Activated CD8-positive, alpha-beta memory T cell treated with anti-CD3 and anti-CD28 coated beads, Interleukin-2, amount 50 U/mL, for 4 hours (primary cell): ENCODE measurements at places on chromosomes 1 and 21.

DNA sequence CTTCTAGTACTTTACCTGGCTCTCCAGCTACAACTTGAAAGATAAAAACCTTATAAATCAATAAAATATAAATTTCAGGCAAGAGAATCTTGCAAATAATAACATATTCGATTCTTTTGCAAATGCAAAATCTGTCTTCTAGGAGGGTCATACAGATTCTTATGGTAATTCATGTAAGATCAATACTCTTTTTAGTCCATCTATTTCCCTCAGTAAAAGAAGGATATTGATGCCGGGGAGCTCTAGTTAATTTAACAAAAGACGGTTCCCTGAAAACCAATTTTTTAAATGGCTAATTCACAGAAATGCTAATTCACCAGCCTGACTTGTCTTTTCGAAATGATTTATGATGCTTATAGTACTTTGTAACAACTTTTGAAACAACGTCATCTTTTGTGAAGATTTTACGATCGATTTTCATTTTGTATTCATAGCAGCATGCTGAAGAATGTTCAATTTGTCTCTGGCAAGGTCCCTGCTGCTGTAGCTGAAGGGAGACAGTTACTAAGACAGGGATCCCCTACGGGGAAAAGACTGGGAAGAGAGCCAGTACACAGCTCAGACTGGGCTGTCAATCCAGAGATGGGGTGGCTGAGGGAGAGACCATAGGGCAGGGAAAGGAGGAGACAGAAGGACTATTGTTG, 90.6 kb upstream of the SPAG17 start:
- DNase-seq = no peak

GRCh38 chr1:14511796-14512585, 86.5 kb upstream of the KAZN start:
- no peak for DNase-seq

- no peak for DNase-seq
Measured at GRCh38 chr1:23449958-23450357, 25.4 kb upstream of the TCEA3 start.

GRCh38 chr1:3578906-3579305, 32.4 kb downstream of the MEGF6 start:
- no peak for DNase-seq

DNA sequence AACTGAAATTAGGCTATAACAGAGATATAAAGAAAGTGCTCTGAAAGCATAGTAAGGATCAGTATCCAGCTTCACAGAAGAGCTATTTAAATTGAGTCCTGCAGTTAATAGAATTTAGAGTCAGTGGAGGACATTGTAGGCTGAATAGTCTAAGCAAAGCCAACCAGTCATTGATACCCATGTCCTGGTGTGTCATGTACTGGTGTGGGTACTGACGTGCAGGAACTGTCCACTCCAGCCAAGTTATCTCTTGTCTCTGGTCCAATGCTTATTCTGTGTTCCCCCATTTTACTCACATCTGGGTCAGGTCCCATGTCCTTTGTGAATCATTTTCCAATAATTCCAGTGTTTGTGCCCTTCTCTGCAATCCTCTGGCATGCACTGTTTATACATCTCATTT, 90.0 kb downstream of the MACF1 start:
- no peak for DNase-seq

GRCh38 chr1:155226910-155227260, 18.4 kb downstream of the MTX1 start:
- no peak for DNase-seq

DNA sequence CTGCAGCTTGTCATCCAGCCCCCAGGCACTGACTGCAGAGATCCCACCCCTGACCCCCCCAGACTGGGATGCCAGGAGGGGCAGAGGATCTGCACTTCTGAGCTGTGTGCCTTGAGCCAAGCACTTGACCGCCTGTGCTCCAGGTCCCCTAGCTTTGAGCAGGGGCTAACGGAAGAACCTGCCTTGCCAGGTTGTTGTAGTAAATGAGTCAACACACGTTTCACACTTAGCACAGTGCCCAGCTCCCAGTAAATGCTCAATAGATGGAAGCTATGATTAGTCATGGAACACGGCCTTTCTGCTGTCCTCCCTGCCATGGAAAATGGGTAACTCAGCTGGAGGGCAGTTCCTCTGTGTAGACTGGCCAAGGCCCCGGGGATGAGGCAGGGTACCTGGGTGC, 24.1 kb downstream of the IFFO2 start:
- no peak for DNase-seq

GRCh38 chr1:30765556-30766434, 8.2 kb upstream of the LAPTM5 start:
- peak; percentile 41 for DNase-seq

DNA sequence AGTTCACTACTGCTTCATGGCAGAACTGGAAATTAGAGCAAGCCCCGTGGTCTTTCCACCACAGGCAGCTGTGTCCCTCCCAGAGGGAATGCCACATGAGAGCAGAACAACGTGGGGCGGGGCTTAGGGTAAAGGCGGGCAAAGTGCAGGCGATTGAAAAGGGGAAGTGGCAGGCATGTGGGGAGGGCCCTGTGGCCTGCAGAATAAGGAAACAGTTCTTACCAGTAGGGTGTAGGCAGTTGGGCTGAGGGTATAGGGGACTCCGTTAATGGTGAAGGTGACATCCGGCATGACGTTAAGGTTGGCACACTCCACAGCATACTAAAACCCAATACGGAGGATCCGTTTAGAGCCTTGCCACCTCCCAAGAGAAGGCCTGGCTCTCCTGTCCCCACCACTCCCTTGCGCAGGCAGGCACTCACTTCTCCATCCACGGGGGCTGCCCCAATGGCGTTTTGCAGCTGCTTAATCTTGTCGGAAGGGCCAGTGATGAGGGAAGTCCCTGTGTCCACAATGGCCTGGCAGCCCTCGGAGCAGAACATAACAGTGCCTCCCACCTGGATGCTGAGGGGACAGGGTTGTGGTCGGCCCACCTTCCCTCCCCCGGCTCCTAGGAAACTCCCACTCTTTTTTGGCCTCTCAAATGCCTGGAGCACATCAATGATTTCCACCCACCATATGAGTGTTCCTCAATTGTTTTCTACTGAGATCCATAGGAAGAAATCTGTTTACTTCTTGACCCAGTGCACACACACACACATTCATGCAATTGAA, 9.1 kb upstream of the RAB7B start:
- DNase-seq = peak; percentile 23

GRCh38 chr1:57770772-57771171, 346.9 kb upstream of the DAB1 start:
- no peak for DNase-seq

GRCh38 chr1:87100271-87100670, 185.8 kb downstream of the HS2ST1 start:
- DNase-seq = no peak

- DNase-seq = no peak
Measured at GRCh38 chr21:35833991-35834390, 226.3 kb downstream of the SETD4 start.

DNA sequence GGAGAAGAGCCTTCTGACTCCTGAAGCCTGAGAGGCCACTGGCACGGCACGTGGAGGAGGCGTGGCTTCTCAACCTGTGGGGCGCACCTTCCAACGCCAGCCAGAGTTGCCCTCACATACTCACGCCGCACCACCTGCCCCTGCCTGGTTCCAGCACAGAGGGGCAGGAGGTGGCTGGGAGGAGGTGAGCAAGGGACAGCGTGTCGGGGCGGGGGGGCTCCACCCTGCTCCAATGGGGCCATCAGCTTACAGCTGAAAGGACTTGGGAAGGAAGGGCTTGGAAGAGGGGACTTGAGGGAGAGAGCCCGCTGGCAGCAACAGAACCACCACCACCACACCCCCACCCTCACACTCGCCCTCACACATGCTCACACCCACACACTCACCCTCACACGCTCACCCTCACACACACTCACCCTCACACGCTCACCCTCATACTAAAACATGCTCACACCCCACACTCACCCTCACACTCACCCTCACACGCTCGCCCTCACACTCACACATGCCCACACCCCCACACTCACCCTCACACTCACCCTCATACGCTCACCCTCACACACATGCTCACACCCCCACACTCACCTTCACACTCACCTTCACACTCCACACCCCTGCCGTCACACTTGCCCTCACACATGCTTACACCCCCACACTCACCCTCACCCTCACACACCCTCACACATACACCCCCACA, 41.6 kb upstream of the EDN2 start:
- DNase-seq = no peak

GRCh38 chr1:200861937-200862647, 10.7 kb upstream of the GPR25 start:
- no peak for DNase-seq

DNA sequence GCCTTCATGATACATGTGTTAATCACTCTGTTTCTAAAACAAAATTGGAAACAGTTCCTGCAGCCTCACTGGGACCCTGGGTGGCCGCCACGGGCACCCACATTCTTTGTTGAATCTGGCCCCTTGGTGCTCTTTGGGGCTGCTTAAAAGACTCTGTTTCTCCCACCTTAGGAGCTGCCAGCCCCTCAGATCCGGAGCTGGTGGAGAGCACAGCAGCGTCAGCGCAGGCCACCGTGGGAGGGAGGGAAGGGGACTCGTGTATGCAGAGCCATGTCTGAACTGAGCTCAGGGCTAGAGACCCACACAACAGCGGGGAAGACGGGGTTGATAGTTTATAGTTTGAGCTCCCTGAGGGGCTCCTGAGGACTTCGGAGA, 121.2 kb downstream of the CNIH3 start:
- DNase-seq = no peak

DNA sequence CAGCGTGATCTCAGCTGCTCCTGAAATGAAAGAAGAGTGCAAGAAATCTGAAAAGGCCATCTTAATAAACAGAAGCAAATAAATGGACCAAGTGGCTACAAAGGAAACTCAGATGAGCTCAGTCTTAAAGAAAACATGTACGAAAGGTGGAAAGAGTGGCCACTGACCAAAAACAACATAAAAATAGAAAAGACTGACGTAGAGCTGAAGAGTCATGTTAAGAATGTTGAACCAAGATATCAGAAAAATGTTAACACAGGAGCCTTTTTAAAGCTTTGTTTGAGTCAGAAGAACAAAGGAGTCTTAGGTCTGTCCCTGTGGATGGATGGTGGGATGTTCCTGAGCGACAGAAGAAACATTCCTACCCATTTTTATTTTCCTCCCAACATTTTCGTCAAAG, 30.8 kb upstream of the ZNF648 start:
- no peak for DNase-seq

GRCh38 chr1:107643766-107644165, 321.2 kb downstream of the VAV3 start:
- no peak for DNase-seq

GRCh38 chr21:26637201-26637745, 64.2 kb upstream of the CYYR1 start:
- DNase-seq = no peak

- DNase-seq = no peak
Measured at GRCh38 chr1:55481634-55482033, 266.5 kb upstream of the USP24 start.

- DNase-seq = no peak
Measured at GRCh38 chr21:14722841-14723483, 176.8 kb upstream of the SAMSN1 start.

DNA sequence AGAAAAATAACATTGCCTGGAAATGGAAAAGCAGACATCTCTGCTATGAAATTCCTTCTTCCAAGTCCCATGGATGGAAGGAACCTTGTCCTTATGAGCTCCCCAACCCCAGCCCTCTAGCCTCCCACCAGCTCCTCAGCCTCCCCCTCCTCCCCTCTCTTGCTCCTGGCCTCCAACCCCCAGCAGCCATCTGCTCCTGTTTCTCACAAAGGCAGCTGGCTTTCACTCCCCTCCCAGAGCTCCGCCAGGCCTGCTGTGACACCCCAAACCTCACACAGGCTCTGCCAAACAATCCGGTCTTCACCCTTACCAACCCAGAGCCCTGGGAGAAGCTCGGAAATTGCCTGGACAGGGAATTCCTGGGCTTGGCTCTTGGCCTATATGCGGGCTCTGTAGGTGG, 69.2 kb downstream of the KLHDC7A start:
- no peak for DNase-seq

DNA sequence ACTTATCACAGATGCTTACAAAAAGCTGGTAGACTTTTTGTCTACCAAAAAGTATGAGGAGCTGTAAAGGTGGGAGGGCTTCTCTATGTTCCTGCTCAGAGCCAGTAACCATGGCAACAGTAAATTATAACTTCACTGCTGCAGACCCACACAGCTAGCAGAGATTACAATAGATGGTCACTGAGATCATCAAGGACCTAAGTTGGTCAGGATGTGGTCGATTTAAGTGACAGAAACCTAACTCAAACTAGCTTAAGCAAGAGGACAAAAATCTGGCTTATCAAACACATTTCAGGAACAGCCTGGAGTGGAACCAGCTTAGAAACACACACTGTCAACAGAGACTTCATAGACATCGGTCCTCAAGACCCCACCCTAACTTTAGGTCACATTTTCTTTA, 113.4 kb upstream of the ATP1A1 start:
- DNase-seq = no peak

DNA sequence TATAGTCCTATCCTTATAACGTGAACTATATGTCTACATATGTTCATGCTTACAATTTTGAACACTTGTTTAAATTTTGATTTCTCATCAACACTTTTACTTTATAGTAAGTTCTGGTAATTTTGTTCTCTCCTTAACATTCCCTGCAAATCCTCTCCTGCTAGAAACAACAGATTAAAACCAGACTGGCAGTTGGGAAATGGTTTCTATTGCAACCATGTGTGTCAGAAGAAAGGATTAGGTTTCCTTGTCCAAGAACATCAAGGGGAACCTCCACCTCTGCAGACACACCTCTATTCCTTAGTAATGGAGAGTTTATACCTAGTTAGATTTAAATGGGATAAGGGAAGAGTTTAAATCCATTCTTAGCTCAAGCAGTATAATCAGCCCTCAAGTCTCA, 3.3 kb upstream of the WARS2 start:
- DNase-seq = no peak

GRCh38 chr1:117664314-117664713, 58.5 kb downstream of the TENT5C start:
- DNase-seq = peak; percentile 37

- DNase-seq = no peak
Measured at GRCh38 chr21:36628761-36629460, 70.0 kb upstream of the SIM2 start.

DNA sequence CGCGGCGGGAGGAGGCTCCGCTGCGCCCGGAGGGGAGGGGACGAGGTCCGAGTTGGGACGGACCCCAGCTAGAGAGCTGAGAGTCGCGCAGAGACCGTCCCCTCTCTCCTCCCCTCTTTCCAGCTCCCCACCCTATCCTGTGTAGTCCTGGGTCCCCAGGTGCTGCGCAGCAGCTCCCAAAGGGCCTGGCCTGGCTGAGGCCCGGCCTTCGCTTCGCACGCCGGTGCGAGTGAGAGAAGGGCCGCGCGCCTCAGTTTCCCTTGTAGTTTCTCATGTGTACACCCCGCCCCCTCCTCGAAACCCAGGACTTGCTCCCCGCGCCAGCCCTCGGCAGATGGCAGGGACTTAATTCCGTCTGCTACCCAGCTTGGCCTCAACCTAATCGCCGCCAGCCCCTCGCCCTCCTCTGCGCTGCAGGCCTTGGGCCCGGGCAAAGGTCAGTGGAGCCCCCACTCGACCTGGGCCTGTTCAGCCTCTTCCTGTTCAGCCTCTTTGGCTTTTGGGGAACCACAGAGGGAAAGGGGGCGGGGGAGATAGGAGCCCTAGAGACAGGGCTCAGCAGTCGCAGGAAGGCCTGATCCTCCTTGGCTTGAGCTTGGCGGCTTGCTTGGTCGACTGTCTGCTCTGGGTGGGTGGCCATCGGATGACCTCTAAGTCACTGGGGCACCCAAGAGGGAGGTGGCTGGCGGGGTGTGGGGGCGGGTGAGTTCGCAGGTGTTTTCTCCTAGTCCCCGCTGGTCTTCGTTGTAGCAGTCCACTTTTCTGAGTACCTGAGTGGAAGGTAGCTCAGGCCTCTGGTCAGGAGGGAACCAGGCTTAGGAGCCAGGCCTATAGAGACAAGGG, 1.0 kb downstream of the ZNF687 start:
- peak; percentile 26 for DNase-seq
